Nucleus accumbens (tissue), 56 donors: ENCODE measurements at places on chromosomes 2 and 18.

DNA sequence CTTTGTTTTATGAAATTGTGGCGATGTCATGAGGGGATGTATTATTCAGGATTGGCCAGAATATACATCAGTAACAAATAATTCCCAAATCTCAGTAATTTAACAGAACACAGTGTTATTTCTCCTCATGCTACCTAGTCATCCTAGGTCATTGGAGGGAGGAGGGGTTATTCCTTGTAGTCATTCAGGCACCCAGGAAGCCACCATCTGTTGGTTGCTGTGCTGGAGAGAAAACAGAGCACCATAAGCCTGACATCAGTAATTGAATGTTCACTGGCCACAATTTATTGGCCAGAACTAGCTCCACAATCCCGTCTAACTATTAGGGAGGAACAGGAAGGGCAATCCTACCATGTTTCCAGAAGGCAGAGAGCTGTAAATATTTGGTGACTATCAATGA, 303.5 kb upstream of the CELF4 start:
- no peak for DNase-seq

DNA sequence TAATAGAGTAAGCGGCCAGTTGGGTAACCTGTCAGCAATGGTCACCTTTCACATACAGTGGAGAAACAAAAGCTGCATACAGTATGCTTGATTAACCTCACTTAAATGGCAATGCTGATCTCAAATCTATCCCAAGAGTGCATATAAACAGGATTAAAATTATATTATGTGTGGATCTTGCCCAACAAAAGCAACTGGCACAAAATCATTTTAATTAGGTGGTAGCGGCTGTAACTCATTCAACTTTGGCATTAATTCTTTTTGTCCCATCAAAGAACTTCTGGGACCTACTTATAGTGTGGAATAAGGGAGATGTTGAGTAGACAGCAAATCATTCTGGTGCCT, 167.8 kb upstream of the VRK2 start:
- DNase-seq = no peak

GRCh38 chr18:62044490-62045000, 142.3 kb downstream of the PIGN start:
- DNase-seq = no peak

DNA sequence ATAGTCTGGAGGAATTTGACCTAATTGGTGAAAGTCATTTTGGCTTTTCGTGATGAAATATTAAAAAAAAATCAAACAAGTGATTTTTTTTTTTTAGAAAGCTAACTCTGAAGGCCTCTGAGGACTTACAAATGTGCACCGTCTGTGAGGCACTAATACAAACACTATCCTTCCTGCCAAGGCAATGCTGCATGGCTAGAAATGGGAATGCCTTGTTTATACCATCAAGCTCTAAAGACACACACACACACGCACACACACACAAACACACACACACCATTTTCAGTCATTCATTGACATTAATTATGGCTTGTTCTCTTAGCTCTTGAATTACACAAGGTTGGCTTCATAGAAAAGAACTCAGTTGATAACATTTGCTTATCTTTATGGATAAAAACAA, 1242.0 kb upstream of the ACVR2A start:
- no peak for DNase-seq

GRCh38 chr2:180394305-180394704, 387.2 kb upstream of the CWC22 start:
- no peak for DNase-seq

DNA sequence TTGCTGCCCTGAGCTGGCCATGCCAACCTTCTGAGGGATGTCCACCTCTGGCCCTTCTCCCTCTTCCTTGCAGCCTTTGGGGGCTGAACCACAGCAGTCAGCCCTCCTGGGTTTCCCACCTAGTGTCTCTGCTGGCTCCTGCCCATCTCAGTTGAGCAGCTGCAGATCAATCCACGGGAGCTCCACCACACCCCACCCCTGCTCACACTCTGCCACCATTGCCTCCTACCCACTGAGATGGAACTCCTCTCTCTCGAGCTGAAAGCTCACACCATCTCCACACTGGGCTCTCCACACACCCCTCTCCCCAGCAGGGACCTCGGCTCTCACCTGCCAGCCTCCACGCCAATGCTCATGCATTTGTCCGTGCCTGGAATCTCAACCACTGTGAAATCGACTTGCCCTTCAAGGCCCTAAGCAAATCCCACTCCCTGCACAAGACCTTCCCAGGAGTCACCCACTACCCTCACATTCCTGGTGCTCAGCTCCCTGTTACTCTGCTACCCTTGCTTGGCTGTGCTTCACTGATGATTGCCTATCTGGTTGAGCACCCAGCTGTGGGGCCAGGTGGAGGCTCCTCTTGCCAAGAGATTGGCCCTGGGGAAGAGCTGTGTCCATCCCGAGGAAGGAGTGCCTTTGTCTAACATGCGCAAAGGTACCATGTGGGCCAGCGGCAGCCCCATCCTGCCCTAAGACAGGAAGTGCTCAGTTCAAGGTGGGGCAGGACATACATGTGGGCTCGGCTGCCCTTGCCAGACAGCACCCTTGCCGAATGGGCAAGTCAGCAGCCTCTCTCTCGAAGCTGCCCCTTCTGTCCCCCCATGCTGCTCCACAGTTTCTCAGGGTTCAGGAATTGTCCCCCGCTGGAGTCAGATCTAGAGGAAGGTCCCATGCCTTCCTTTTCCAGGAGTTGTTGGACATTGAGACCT, 208.7 kb downstream of the CYP26B1 start:
- no peak for DNase-seq

- DNase-seq = no peak
Measured at GRCh38 chr2:20072436-20073158, 21.2 kb upstream of the LAPTM4A start.

- no peak for DNase-seq
Measured at GRCh38 chr2:153195342-153195741, 283.2 kb downstream of the RPRM start.

GRCh38 chr18:6731222-6731596, 1.7 kb downstream of the ARHGAP28 start:
- no peak for DNase-seq

DNA sequence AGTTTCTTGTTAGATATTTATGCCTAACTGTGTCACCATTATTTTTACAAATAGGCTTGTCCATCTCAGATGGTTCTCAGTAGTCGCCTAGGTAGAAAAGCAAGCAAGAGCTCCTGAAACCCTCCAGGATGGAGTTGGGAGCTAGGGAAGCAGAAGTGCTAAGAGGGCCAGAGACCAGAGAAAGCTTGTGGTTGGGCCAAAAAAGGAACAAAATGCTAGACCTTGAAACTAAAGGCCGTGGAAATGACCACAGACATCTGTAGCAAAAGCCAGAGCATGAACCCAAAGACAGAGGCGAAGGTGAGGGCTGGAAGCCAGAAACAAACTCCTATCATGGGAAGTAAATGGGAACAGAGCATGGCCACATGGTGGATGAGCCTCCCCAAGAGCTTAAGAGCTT, 29.9 kb upstream of the RMDN2 start:
- no peak for DNase-seq

DNA sequence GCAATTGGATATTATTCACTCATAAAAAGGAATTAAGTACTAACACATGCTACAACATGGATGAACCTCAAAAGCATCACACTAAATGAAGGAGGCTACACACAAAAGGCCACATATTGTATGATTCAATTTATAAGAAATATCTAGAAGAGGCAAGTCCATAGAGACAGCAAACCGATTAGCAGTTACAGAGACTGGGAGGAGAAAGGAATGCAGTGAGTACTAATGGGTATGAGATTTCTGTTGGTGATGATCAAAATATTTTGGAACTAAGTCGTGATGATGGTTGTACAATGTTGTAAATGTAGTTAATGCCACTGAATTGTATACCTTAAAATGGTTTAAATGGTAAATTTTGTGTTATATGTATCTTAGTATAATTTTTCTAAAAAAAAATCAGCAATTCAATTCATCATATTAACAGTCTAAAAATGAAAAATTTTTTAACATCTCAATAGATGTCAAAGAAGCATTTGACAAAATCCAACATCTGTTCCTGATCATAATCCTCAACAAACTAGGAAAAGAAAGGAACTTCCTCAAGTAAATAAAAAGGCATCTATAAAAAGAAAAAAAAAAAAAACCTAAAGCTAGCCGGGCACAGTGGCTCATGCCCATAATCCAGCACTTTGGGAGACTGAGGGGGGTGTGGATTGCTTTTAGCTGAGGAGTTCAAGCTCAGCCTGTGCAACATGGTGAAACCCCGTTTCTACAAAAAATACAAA, 98.1 kb downstream of the TGIF1 start:
- no peak for DNase-seq

DNA sequence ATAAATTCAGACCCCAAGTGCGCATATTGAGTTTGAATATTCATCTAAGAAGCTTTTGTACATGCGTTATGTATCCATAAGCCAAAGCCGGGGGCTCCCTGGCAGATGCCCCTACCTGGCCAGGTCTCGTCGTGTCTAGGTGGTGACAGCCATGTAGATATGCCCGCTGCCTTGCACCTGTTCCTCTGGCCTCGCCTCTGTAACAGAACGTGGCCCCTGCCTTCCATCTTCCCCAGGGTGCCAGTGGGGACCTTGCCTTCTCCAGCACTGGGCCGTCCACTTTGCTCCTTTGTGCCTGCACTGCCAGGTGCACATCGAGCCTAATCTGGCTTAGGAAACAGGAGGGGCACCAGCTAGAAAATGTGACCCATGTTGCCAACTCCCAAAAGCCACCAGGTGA, 198.2 kb downstream of the AGAP1 start:
- DNase-seq = no peak

- DNase-seq = no peak
Measured at GRCh38 chr18:38941711-38942561, 1376.3 kb upstream of the CELF4 start.

DNA sequence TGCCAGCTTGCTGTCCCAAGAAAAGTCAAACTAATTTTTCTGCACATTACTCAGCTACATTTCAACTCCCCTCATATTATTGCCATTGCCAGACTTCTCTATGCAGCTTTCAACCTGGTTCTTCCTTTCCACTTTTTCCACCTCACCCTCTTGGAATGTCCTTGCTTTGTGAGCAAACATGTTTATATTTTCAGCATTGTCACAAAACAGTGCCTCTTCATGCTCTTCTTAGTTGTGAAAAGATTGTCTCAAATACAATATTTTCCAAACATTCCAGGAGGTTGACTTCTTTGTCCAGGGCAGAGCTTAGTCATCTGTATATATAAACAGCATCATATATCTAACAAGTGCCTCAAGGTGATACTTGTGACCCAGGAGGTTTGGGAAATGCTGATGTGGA, 803.3 kb upstream of the CELF4 start:
- no peak for DNase-seq

DNA sequence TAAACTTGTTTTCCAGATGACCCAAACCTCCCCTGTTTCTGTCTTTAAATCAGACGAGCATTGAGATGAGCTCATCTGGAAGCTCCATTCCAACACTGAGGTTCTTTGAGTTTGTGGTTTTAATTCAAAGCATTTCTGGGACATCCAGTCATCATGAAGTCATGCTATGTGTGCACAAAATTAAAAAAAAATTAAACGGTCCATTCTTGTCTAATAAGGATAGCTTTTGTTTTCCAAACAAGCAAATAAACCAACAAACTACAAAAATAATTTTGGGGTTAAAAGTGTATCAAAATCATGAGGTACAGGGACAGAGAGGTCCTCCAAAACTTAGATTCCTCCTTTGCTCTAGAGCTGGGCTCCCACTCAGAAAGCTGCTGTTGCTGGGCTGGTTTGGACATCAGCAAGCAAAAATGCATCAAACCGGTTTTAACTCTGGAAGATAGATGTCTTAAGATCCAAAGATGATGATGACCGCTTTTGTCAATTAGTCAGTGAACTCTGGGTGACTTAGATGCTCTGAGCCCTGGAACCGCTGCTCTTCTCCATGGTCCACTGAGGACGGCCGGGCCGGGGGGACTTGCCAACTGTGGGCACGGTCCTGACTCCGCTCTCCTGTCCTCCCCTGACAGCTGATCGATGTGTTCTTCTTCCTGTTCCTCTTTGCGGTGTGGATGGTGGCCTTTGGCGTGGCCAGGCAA, 65.4 kb downstream of the TRPM8 start:
- no peak for DNase-seq

GRCh38 chr2:217666338-217666737, 336.5 kb downstream of the TNS1 start:
- no peak for DNase-seq

GRCh38 chr2:160279813-160280465, 79.9 kb upstream of the ITGB6 start:
- no peak for DNase-seq

- no peak for DNase-seq
Measured at GRCh38 chr18:26746398-26746797, 119.1 kb downstream of the AQP4 start.

DNA sequence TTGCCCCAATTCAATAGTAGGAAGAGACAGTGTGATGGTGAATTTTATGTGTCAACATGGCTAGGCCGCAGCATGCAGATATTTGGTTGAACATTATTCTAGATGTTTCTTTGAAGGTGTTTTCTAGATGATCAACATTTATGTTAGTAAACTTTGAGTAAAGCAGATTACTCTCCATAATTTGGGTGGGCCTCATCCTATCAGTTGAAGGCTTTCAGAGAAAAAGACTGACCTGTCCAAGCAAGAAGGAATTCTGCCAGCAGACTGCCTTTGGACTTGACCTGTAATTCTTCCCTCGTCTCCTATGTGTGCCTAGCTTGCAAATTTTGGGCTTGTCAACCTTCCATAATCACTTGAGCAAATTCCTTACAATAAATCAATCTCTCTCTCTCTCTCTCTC, 8.3 kb upstream of the GRP start:
- no peak for DNase-seq

DNA sequence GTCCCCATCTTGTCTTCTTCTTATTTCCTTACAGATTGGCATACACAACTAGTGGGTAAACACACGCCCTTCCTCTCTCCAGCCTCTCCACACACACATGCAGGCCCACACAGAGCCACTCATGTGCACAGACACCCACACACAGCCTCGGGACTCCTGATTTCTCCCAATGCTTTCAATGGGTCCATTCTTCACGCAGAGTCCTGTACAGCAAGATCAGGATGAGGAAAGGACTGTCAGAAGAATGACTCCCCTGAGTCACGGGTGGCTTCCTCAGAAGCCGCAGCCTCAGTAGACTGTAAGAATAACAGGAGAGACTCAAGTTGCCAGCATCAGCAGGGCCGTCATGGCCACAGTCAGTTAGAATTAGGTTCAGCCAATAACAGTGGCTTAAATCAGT, 109.1 kb upstream of the GLI2 start:
- no peak for DNase-seq

GRCh38 chr18:36354989-36355388, 57.5 kb downstream of the FHOD3 start:
- no peak for DNase-seq
